ENCODE measurements at places on chromosomes 5 and 9.

- no peak for DNase-seq
Observed at GRCh38 chr9:13746876-13747275, 467.4 kb upstream of the MPDZ start.

GRCh38 chr5:117955831-117956230, 1032.5 kb downstream of the DTWD2 start:
- DNase-seq = no peak

GRCh38 chr9:109806506-109807115, 26.6 kb downstream of the PALM2AKAP2 start:
- no peak for DNase-seq

DNA sequence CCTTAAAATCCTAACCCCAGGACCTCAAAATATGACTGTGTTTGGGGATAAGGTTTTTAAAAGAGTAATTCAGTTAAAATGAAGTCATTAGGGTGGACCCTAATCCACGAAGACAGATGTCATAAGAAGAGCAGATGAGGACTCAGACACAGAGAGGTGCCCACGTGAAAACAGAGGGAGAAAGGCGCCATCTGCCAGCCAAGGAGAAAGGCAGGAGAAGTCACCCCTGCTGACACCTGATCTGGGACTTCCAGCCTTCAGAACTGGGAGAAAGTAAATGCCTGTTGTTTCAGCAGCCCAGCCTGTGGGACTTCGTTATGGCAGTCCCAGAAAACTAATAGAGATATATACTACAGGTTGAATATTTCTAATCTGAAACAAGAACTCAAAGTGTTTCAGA, 67.4 kb downstream of the ROR2 start:
- DNase-seq = no peak

DNA sequence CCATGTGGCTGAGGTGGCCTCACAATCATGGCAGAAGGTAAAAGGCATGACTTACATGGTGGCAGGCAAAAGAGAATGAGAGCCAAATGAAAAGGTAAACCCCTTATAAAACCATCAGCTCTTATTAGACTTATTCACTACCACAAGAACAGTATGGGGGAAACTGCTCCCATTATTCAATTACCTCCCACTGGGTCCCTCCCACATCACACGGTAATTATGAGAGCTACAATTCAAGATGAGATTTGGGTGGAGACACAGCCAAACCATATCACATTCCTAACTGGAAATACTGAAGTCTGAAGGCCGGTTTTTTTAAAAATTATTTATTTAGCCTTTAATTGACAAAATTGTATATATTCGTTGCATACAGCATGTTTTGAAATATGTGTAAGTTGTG, 28.5 kb downstream of the FBXL7 start:
- no peak for DNase-seq

- no peak for DNase-seq
Observed at GRCh38 chr5:126695091-126695490, 81.8 kb upstream of the LMNB1 start.

DNA sequence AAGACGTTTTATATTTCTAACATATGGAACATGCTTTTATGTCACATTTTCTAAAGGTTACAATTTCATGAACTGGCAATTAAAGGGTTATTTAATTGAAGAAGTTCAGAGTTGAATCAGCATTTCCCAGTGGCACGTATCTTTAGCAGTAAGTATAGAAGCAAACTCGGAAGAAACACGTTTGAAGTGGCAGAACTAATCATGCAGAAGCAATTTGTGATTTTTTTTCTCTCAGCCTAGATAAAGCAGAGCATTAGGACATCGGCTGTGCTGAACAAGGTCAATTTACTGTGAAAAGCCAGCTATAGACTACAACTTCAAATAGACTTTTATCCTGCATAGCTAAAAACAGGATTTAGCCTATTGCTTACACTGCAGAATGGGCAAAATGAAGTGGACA, 104.7 kb downstream of the ISL1 start:
- DNase-seq = no peak

DNA sequence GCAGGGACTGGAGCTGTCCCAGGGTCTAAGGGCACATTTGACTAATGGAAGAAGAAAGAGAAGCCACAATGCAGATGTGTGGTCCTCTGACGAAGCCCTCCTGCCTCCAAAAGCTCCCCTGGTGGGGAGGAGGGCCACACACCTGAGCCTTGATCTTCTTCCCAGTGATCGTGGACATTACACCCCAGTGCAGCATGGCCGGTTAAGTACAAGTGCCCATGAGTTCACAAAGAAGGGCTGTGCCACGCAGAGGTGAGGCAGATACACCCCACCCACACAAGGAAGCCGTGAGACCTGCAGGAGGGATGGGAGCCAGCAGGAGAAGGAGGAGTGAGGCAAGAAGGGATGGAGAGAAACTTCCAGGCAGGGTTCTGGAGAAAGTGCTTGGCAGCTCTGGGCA, 199.0 kb upstream of the MVB12B start:
- no peak for DNase-seq

GRCh38 chr9:137589441-137590122, 730 bp downstream of the ZMYND19 start:
- no peak for DNase-seq

GRCh38 chr5:82749461-82749820, 327.8 kb downstream of the TMEM167A start:
- DNase-seq = no peak

DNA sequence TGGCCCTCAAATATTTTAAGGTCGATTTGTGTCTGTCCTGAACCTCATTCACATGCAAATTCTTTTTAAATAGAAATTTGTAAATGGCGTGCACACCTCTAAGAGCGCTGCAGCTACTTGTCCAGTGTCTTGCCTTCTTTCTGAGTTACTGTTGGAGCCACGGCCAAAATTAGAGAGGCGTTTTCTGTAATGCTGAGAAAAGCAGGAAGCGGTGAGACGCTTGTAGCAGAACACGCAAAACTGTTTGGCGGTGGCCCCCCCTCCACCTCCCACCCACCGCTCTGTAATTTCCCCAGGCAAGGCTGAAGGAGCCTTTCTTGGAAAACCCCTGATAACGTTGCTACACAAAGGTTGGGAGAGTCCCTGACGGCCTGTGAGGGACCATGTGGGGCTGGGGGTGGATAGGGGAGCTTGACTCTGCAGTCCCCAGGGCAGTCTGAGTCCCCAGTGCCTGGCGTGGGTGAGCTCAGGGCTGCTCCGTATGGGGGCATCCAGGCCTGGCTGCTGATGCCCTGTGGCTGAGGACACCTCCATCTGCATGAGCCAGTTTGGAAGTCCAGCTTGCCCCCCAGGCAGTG, 96.5 kb downstream of the GADD45G start:
- DNase-seq = peak; percentile 54

- no peak for DNase-seq
Observed at GRCh38 chr5:154802050-154802449, 46.9 kb downstream of the LARP1 start.

GRCh38 chr9:90842996-90843395, 41.4 kb downstream of the SYK start:
- DNase-seq = no peak

DNA sequence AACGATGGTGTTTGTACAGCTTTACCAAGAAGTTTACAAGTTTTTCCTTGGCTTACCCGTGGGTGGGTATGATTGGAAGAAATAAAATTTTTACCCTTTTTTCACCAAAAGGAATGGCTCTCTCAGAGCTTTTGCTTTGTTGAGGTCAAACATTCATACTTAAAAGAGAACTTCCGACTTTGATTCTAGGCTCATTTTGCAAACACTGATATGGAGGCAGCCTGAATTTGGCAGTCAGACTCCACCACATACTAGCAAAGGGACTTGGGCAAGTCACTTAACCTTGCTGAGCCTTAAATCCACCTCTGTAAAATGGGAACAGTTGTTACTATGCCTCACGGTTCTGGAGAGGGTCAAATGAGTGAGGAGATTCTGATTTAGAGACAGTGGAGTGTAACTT, 153.5 kb downstream of the PRKACG start:
- no peak for DNase-seq

GRCh38 chr9:16028548-16028947, 475.7 kb downstream of the CCDC171 start:
- DNase-seq = no peak

DNA sequence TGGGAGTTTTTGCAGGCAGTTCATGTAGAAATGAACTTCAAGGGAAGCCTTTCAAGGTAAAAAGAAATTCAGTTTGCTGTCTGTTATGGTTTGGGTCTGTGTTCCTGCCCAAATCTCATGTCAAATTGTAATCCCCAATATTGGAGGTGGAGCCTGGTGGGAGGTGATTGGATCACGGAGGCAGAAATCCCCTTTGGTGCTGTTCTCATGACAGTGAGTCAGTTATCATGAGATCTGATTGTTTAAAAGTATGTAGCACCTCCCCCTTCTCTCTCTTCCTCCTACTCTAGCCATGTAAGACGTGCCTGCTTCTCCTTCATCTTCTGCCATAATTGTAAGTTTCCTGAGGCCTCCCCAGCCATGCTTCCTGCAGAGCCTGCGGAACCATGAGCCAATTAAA, 341.4 kb downstream of the ARHGEF28 start:
- no peak for DNase-seq

DNA sequence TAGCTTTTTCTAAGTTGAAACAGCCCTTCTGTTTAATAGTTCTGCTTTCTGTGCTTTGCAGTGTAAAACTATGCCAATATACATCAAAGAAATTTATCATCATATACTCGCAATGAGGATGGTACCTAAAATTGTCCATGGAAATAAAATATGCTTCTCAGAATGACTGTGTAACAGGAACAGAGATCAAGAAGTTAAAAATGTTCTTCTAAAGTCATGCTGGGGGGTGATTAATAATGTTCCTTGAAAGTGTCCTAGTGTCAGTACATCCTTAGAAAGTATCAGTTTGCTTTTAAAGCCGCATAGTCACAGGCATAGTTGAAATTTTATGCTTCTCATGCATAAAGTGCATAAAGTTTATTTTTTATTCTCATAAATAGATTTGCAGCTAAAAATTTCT, 4.0 kb upstream of the LRRC70 start:
- DNase-seq = no peak

DNA sequence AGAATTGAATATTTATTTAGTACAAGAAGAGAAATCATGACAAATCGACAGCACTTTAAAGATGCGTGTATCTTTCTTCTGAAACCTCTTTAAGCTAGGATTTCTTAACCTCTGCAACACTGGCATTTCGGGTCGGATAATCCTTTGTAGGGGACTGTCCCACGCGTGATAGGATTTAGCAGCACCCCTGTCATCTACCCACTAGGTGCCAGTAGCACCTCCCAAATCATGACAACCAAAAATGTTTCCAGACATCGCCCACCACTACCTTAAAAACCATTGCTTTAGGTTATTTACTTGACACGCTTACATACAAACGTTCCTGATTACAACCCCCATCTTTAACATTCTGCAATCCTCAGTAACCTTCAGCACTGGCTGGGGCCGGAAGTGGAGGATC, 223.1 kb downstream of the TRIM32 start:
- DNase-seq = no peak

DNA sequence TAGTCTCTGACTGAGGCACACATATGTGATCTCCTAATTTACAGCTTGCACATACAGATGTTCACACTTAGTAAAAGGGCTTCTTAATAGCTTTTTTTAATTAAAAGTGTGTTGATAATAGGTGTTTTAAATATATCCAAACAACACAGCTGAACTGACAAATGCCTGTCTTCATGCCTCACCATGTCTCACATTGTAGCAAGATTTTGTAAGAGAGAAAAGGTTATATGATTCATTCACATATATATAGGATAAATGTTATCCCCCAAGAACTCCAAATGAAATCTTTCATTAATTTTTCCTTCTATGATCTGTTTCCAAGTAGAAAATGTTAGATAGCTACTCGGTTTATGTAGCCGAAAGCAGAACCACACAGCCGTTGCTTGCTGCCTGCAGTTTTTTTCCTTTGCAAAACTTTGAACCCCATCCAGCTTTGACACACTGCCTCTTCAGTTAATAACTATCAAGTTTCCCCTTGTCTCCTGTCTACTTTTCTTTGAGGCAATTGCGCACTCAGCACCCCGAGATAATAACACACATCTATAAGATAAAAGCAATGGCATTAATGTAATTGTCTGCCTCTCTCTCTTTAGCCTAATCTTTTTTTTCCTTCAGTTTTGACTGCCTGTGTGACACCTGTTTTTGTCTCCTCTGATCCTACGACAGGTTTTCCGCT, 299.2 kb downstream of the BNC2 start:
- DNase-seq = no peak

DNA sequence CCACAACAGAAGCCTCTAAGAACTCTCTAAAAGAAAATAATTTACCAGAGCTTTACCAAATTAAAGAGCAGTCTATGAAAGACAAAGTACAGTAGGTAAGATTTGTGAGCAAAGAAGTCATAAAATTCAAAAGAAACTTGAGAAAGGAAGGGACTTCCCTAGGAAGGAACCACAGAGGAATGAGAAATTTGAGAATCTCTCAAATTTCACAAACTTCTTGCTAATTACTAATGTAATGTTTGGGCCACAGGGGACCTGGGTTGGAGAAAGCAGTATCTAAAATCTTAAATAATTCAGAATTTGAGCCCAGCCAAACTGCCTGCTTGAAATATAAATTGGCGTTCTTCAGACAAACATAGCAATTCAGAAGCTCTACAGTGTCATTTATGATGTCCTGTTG, 225.0 kb upstream of the PRR16 start:
- DNase-seq = no peak

DNA sequence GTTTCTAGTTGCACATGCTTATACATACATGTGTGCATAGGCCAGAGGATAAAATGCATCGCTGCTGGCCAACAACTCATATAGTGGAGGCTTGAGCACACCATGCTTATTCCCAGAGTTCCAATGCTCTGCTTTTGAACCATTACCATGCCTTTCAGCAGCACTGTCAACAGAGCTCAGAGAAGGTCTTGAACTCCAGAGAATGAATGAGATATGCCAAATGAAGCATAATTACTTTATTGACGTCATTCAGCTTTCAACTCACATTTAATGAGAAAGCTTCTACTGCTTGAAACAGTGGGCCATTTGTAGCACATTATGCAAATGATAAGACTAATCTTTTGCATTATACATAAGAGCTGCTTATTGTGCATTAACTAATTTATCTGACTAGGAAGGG, 765.3 kb upstream of the GRAMD2B start:
- DNase-seq = no peak

GRCh38 chr5:62977661-62978060, 399.0 kb downstream of the LRRC70 start:
- DNase-seq = no peak

DNA sequence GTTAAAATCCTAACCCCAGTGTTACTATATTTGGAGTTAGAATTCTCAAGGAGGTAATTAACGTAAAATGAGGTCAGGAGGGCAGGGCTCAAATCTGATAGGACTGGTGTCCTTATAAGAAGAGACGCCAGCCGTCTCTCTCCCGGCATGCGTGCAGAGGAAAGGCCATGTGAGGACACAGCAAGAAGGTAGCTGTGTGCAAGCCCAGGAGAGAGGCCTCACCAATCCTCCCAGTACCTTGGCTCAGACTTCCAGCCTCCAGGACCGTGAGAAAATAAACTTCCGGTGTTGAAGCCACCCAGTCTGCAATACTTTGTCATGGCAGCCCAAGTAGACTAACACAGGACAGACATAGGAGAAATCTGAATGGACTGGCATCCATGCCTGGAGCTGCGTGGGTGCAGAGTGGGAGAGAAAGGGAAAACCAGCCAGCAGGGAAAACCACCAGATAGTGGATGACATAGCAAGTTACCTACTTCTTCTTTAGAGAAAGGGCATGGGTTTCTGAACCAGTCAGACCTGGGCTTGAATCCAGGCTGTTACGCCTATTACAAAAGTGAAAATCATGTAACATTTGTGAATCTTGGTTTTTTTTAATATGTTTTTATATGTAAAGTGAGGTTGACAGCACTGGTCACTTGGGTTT, 89.2 kb downstream of the FSTL4 start:
- DNase-seq = no peak
